Activated CD8-positive, alpha-beta T cell treated with anti-CD3 and anti-CD28 coated beads for 36 hours (primary cell): ENCODE measurements at places on chromosomes 4 and X. TPM values are rescaled to one million over a fixed set of nuclear protein-coding genes. Genes with fewer than 3 reads are reported as not detected.

GRCh38 chr4:156539376-156539775 is 432.2 kb downstream of the PDGFC start:
- H3K4me3 ChIP-seq = no peak overlapping the region
- no peaks in the 10 kb centered on the region for H3K27me3 ChIP-seq
- DNase-seq = no peak
- H3K27ac ChIP-seq = no peak overlapping the region
- no peaks in the 10 kb centered on the region for H3K36me3 ChIP-seq

DNA sequence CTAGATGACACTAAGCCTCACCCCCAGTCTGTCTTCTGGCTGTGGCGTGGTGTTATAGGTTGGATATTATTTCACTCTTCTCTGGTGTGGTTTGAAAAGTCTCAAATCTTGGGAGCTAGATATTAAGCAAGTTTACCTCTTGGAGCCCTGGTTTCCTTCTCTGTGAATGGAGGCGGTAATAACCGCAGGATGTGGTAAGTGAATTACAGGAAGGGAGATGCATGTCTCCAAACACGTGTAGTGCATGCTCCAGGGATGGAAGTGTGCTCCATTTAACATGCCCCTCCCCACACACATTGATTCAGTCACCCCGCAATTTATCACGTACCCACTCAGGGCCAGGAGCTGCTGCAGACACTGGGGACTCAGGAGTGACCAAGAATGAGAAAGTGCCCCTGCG is 4.9 kb downstream of the ZNF275 start:
- peak overlapping the region; percentile 21 for H3K4me3 ChIP-seq
- peak overlapping the region; percentile 69 for H3K27ac ChIP-seq
- peaks cover 71% of the 10 kb centered on the region for H3K36me3 ChIP-seq
- H3K27me3 ChIP-seq = no peaks in the 10 kb centered on the region

The MSANTD1 gene
- total RNA-seq = 0.43 TPM

- H3K27me3 ChIP-seq = no peaks in the 10 kb centered on the region
- peaks cover 33% of the 10 kb centered on the region for H3K36me3 ChIP-seq
- peak overlapping the region; percentile 12 for H3K27ac ChIP-seq
- DNase-seq = no peak
- no peaks in the 10 kb centered on the region for H3K4me1 ChIP-seq
Observed at GRCh38 chr4:77931452-77932135, 69.0 kb downstream of the MRPL1 start.
